Left cardiac atrium (tissue), 4 donors: ENCODE measurements at places on chromosomes 5 and 9. TPM values are rescaled to one million over a fixed set of nuclear protein-coding genes. Genes with fewer than 3 reads are reported as not detected.

DNA sequence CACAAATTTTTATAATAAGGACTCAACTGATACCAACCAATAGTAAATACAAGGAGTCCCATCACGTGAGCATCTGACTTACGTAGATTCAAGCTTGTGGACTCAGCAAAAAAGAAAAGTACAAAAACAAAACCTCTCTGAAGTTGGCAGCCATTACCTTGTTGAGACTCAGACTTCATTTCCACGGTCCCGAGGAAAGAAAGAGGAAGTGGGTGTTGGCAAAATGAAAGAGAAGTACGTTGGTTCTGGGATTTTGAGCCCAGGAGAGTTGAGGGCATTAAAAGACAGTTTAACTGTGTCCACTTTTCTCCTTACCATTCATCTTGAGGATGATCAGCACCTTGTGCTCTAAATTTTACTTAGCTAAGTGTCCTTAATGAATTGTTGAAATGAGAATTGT is 26.7 kb downstream of the NCBP1 start:
- no peak for DNase-seq

GRCh38 chr9:124551472-124552272 is 44.5 kb upstream of the NR5A1 start:
- no peak for DNase-seq

GRCh38 chr9:90489066-90489465 is 153.6 kb downstream of the DIRAS2 start:
- no peak for DNase-seq

DNA sequence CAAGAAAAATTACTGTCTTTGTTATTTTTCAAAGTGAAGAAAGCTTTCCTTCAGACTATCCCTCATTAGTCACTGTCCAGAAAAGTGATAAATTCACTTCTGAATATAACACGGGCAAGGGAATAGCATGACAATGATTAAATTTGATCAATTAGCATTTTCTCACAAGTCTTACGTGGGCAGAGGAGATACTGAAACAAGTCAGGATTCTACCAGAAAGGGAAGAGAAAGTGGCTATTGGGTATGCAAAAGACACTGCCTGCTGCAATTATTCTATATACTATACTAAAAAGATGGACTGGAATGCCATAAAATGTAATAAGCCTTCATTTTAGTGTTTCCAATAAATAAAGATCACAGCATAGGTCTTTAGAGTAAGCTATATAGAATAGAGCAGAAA is 7.4 kb downstream of the COX7C start:
- no peak for DNase-seq

DNA sequence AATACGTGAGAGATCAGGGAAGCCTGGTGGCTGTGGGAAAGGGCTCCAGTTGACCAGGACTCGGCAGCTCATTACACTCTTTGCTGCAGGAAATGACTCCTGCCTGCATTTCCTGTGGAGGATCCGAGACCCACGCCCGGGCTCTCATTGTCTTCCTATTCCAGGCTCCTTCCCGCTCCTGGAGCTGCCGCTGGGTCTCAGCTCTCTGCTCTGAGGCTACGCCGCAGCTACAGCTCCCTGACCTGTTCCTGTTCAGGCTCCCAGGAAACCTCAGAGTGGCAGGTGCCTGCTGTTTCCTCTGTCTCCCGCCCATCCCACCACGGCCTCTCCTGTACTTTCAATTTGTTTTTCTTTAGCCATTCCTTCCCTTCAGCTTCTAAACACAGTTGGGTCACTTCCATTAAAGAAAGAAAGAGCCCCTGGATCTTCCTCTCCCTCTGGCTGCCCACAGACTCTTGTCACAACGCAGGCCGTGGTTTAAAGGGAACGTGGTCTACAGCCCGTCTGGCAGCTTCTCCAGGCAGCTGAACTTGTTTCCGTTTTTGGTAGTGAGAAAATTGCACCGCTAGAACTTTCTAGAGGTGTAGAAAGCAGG is 71.5 kb downstream of the IL6ST start:
- DNase-seq = peak; percentile 49

The RETREG1 gene
- total RNA-seq = 114 TPM

The IFNA2 gene
- total RNA-seq = not detected

The GOLGA1 gene
- total RNA-seq = 18.9 TPM
